ENCODE measurements at places on chromosomes 2 and 18. TPM values are rescaled to one million over a fixed set of nuclear protein-coding genes. Genes with fewer than 3 reads are reported as not detected.

DNA sequence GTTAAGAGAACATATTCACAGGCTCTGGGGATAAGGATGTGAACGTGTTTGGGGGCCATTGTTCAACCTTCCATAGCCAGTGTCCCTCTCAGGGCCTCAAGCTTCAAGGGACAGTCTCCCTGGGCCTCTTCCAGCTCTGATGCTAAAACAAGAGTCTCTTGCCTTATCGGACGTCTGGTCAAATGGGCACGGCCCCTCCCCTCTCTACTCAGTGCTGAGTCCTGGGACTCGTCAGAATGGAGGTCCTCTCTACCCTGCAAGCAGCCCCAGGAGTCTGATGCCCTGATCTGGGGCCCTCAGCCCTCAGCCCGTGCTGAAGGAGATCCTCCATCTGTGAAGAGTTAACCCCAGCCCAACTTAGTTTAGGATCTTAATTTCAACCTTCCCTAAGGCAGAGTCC, 198.2 kb downstream of the ZFP36L2 start:
- DNase-seq: no peak

MAP4K4 gene
- 40.2 TPM for total RNA-seq

SPR gene
- 40.1 TPM for total RNA-seq

- no peak for DNase-seq
Measured at GRCh38 chr2:57407772-57408201, 638.8 kb upstream of the VRK2 start.

- DNase-seq: no peak
Measured at GRCh38 chr2:8593243-8593642, 88.6 kb upstream of the ID2 start.

DNA sequence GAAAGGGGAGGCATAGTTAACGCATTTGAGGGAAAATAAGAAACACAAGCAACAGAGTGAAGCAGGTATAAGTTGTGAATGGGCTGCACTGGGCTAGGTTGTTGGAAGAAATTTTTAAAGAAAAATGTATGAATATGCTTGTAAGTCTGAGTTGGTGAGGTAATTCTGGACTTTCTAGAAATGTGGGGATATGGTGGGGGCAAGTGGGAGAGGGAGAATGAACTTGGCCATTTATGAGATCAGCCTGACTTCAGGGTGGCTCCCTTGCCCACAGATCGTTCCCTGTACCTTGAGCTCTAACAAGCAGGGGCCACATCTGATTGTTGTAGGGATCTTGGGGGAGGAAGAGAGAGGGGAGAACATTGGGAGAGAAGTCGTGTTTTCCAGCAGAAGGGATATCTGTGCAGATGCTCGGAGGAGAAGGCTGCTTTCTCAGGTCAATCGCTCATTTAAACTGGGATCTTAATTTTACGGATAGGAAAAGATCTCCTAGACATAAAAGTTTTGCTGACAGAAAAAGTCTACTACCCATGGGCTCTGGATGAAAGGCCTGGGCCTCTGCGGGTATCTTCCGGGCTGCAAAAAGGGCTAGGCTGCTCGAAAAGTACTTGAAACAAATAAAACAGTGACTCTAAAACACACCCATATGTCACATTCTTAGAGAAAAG, 42.5 kb upstream of the FZD5 start:
- no peak for DNase-seq

GRCh38 chr2:231613663-231614558, 21.2 kb downstream of the TEX44 start:
- peak; percentile 49 for DNase-seq

- no peak for DNase-seq
Measured at GRCh38 chr2:227855440-227855839, 16.0 kb upstream of the DAW1 start.

CD8A gene
- total RNA-seq: 0.12 TPM

GRCh38 chr18:23718731-23719130, 29.5 kb downstream of the LAMA3 start:
- DNase-seq: no peak

PER2 gene
- 4.2 TPM for total RNA-seq

PRKAG3 gene
- total RNA-seq: not detected

GRCh38 chr2:26000561-26001082, 18.3 kb upstream of the KIF3C start:
- peak; percentile 54 for DNase-seq

GRCh38 chr2:206585335-206585734, 57.0 kb upstream of the FAM237A start:
- DNase-seq: no peak

DNA sequence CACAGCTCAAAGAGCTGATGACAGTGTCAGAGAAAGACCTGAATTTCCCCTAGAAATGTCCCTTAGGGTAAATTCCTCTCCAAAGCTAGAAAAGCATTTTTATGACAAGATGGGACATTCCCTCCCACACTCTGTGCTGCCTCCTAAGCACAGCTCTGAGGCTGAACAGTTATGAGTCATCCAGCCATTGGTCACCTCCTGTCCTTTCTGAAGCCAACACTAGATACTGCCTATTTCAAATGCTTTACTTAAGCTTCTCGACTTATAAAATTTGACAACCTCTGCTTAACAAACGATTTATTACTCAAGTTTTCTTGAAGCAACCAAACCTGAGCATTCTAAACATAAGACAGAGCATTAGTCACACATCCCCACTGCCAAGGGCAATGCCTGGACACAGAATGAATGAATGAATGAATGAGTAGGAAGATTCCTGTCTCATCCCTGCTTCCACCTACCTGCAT, 35.4 kb downstream of the B4GALT6 start:
- peak; percentile 2 for DNase-seq

DNA sequence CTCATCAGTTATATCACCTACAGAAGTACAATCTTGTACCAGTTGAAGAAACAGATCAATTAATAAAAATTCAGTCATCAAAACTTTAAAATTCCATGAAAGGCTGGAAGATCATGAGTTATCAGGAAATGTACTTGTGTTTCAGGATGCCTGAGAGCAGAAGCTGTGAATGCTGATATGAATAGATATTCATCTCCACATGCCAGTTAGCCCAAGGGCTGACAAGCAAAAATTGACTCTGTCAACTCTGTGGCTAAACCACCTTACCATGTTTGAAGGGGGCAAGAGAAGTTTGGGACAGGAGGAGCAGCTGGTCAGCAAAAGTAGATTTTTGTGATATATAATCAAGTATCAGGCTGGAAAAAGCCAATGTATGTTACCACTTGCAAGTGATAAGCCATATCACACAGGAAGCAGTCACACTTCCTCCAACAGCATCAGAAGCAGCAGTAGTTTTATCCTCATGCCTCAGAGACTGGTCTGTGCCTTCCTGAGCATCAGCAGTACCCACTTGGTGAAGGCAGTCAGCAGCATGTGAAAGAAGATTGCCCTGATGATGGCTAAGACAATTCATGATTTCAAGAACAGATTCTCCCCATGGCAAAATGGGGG, 328.2 kb upstream of the CNTNAP5 start:
- no peak for DNase-seq

SIX2 gene
- total RNA-seq: 0.15 TPM

IL1RL1 gene
- 4.7 TPM for total RNA-seq

GRCh38 chr2:62404913-62405312, 101.1 kb downstream of the TMEM17 start:
- DNase-seq: no peak

DNA sequence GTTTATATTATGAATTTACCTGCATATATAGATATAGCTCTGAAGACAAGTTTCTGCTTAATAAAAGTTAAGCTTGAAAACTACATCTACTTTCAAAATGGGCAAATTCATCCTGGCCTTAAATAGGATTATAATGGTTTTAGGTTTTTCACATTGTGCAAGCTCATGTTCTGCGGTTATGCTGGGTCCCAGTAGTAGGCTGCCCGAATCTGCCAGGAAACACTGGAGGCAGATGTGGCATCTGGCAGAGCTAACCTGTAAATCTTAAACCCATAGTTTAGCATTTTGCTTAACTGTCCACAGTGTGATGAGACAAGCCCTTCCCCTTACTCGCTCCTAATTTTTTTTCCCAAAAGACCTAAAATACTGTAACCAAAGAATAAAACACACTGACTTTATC, 234.2 kb downstream of the TCF4 start:
- no peak for DNase-seq
